ENCODE measurements at places on chromosomes 5 and 9.

DNA sequence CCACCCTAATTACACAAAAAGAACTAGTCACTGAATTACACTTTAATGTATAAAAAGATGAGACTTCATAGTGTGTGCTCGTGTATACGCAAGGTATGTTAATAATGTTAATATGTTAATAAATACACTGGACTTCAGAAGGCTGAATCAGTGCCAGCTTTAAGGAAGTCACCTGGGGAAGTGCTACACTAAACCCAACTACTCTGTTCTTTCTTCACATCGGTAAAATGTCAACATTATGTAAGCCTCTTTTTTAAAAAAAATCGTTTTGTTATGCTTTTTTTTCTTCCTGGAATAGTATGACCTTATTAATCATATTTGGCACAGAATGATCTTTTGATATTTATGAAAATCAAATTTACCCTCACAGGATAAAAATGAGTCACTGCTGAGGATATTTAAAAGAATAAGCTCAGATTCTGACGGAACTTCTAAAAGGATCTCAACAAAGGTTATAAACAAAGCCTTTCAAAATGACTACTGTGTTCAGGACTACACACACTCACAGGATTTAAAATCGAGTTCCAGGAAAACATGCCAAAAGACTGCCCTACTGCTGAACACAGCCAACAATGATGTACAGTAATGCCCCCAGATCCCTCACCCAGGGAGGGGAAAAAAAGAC, 75.9 kb downstream of the AUH start:
- DNase-seq, result no peak

- DNase-seq, result peak; percentile 56
Measured at GRCh38 chr9:136551401-136552116, 5.7 kb upstream of the NOTCH1 start.

DNA sequence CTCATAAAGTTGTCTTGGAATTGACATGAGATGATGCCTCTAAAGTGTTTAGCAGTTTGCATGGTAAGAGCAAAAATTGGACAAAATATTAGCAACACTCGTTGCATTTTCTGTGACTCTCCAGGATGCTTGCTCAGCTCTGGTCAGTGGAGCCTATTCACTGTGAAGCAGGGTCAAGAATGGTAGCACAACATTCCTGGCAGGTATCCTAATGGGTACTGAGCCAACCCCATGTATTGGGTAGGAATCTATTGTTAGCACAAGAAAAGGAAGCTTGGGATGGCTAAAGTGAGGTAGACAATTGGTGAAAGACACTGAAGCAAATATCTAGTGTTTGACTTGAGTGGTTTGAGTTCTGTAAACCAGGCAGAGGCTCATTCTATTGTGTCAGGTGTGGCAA, 10.4 kb upstream of the ACTBL2 start:
- DNase-seq, result no peak

DNA sequence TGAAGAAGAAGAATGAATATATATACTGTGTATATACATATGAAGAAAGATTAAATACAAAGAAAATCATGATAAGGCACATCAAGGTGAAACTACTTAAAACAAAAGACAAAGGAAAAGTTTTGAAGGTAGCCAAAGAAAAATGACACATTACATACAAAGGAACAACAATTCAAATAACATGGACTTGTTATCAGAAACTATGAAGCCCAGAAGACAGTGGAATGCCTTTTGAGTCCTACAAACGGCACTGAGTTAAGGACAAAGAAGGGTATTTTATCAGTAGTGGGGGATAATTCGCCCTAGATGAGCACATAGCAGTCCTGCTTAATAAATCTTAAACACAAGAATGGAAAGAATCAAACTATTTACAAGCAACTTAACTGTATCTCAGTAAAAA, 77.8 kb downstream of the CAAP1 start:
- DNase-seq, result no peak
